Fibroblast of skin of back (primary cell): ENCODE measurements at places on chromosomes 5 and 9.

DNA sequence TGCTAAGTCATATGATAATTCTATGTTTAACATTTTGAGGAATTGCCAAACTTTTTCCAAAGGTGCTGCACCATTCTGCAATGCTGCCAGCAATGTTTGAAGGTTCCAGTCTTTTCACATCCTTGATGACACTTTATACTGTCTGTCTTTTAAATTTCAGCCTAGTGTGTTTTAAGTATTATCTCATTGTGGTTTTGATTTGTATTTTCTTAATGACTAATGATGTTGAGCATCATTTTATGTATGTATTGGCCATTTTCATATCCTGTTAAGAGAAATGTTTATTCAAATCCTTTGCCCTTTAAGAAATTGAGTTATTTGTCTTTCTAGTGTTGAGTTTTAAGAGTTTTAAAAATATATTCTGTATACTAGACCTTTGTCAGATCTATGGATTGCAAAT lies 5.0 kb upstream of the TEX48 start:
- DNase-seq, result peak; percentile 84

DNA sequence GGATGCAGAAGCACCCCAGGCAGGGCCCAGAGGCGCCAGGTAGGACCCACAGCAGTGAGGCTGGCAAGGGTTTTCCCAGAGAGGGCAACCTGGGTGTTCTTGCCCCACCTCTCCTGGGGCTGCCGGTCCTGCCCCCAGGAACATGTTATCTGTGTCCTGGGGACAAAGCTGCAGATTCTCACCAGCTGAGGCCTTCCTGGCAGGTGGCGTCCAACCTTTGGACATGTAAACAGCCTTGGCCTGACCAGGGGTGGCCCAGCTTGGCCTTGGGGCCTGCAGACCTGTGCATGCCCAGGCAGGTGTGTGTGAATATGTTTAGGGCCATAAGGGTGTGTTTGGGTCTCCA lies 101.8 kb upstream of the LARP1 start:
- no peak for DNase-seq

GRCh38 chr9:116951588-116952435 lies 264.7 kb downstream of the TRIM32 start:
- peak; percentile 99 for DNase-seq

DNA sequence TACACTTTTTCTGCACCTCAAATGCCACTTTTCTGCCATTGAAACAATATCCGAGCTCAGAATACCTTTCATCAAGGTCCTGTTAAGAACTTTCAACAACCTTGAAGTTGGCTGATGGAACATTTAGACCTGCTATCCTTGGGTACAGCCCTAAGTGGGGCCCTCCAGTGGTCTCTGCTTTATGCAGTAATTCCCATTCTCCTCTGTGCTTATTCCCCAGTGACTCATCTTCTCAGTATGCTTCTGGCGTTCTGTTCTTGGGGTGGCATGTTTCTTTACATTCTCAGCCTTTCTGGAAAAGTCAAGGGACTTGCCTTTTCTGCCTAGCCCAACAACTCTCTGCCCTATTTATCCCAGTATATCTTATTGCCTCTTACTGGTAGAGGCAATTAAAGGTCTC lies 7.1 kb downstream of the ANP32B start:
- peak; percentile 88 for DNase-seq

DNA sequence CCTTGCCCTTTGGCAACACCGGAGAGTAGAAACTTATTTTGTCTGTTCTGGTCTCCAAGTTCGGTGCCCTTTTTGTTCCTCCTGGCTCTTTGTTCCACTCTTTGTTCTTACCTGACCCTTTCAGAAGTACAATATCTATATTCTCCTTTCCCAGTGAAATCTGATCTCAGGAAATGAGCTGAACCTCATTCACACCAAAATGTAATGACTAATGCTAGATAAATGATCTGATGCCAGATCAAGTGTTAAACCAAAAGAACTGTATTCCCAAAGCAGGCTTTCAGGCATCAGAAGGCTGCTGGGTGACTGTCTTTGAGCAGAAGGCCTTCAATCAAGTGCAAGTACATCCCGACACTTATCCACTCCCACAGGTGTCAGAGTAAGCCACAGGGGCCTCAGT lies 156.4 kb downstream of the SPOCK1 start:
- DNase-seq, result peak; percentile 51

DNA sequence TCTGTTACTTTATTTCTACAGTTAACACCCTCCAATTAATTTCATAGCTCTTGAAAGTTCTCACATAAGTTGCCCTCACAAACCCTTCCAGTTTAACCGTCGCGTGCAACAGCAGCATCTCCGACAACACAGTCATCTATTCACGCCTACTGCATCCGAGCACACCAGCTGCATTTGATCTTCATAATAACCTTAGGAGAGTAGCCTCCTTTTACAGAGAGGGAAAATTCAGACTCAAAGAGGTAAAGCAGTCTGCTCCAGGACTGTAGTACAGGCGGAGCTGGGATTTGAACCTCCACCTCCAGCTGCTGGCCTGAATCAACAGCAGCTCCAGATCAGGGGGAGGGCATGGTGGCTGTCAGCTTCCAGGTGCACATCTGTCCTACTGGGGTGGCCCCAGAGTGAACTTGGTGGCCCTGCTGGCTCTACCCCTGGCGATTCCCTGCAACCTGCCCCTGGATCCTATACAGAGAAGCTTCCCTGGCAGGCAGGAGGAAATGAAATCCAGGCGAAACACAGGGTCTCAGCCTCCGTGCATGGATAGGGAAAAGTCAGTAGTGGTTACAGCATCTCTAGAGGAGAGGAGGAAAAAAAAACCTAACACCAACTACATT lies 71.6 kb upstream of the UNC5A start:
- DNase-seq, result no peak

DNA sequence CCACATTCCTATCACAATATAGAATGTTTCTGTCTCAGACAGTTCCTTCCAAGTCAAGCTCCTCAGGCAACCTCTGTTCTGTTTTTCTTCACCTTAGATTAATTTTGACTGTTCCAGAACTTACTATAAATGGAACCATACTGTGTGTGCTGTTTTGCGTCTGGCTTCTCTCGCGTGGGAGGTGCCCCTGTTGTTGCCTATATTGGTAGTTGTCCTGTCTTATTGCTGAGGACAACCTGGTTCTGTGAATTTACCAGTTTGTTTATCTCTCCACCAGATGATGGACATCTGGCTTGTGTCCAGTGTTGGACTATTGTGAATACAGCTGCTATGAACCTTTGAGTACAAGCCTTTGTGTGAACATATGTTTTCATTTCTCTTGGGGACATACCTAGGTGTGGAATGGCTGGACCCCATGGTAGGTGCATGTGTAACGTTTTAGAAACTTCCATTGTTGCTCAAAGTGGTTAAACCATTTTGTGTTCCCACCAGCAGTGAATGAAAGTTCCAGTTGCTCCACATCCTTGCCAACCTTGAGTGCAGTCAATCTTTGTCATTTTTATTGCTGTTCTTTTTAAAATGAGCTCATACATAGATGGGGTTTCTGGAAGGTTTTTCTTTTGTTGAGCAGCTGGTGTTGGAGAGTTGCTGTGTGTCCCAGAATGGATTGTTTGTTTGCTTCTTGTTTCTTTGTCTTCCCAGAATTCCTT lies 18.1 kb downstream of the HMCN2 start:
- DNase-seq, result no peak

DNA sequence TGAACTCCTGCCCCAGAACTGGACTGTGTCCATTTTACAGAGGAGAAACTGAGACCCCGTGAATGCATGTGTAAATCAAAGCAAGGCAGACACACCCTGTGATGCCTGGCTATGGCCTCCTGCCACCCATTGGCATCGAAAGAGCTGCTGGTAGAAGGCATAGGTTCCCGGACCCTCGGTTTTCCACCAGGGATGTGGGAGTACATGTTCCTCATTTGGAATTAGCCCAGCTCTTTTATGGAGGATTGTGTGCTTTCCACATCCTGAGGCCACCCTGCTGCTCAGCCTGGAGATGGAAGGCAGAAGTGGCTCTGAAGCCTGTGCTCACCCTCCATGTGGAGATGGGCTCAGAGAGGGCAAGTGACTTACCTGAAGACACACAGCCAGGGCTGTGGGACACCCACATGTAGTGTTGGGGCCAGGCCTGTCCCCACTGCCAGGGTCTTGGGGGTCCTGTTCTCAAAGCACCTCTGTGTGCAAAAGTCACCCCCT lies 2.8 kb downstream of the SUSD3 start:
- no peak for DNase-seq

DNA sequence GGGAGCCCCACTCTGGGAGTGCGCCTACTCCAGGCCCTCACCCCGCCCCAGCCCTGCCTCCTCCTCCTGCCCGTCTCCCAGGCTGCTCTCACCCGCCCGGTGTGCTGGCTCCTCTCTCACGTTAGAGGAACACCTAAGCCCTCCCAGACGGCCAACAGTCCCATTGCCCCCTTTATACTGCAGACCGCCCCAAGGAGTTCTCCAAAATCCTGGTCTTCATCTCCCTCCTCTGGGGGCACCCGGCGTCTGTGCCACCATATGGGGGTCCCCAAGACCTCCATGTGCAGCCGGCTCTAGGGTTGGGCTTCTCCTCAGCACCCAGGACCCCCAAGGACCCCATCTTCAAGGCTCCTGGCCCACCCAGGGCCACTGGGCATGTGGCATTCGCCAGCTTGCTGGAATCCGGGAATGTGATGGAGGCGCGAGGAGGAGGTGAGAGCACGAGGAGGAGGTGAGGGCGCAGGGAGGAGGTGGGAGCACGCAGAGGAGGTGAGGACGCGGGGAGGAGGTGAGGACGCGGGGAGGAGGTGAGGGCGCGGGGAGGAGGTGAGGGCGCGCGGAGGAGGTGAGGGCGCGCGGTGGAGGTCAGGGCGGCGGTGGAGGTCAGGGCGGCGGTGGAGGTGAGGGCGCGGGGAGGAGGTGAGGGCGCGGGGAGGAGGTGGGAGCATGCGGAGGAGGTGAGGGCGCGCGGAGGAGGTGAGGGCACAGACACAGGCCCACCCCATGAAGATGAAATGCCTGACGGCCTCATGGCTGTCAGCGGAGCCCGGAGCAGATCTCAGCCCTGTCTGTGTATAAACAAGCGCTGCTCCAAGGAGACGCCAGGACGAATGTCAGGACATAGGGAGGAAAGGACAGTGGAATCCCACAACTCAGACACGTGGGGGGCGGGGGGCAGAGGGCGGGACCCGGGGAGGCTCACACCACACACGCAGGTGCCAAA lies 41.2 kb downstream of the EXD3 start:
- DNase-seq, result no peak

- DNase-seq, result peak; percentile 66
These were observed 22.3 kb upstream of the SNAPC3 start for GRCh38 chr9:15400281-15400941.

DNA sequence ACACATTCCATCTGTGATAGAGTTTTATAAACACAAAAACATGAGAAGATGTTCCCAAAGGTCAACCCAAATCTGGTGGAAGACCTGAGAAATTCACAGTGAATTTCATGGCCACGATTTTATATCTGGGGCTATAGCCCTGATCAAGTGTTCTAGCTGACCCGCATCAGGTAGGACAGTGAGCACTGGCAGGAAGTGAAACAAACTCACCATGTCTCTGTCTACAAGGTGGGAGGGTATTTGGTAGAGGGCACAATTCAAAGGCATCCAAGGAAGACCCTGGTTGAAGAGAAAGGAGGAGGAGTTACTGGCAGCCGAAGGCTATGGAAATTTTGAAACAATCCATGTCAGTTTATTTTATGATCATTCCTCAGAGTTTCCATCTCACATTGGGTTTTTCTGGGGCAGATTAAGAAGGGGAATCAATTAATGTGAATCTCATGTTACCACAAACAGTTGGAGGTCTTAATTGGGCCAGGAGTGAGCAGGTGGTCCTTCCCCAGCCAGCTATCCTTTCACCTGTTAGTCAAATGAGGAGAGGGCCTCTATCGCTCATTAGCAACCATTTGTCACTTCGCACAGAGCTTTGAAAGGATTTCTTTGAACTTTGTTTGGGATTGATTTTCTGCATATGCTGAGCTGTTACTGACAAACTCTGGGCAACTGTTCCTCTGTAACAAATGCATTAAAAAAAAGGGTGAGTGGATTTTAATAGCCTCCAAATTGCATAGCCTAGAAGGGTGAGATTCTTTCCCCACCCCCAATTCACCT lies 612.0 kb upstream of the CLINT1 start:
- no peak for DNase-seq

GRCh38 chr5:27619982-27620381 lies 581.6 kb upstream of the CDH9 start:
- no peak for DNase-seq
